ENCODE measurements at places on chromosomes 2 and 18.

GRCh38 chr2:39513641-39514094 is 76.6 kb upstream of the MAP4K3 start:
- no peak for DNase-seq

DNA sequence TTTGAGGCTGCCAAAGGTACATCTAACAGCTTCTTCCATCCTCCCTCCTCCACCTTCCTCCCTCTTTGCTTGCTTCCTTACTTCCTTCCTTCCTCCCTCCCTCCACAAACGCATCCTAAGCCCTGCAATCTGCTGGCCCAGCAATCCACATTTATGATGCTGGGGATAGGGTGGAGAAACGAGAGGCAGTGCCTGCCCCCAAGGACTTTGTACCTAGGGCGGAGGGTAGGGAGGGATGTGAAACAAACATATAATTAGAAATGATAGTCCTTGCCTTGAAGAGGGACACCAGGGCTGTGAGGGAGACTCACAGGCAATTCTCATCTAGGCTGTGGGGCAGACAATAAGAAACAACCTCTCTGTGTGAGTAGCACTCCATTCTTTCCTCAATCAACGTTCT is 188.3 kb downstream of the ANKRD30B start:
- DNase-seq: no peak

DNA sequence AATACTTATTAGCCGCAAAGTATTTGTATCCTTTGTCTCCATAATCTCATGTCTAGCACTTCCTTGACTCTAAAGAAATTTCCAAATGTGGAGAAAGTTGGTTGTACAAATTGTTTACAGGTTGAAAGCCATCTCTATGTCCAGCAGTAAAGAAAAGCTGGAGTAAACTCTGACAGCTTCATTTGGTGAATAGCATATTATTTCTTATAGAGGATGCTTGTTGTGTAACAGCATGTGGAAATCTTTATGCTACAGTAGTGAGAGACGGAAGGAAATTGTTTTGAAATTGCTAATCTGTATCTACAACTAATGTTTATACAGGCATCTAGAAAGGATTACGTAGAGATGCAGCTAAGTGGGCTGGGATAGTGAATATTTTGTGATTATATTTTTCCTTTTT is 78.5 kb downstream of the UGGT1 start:
- DNase-seq: no peak

DNA sequence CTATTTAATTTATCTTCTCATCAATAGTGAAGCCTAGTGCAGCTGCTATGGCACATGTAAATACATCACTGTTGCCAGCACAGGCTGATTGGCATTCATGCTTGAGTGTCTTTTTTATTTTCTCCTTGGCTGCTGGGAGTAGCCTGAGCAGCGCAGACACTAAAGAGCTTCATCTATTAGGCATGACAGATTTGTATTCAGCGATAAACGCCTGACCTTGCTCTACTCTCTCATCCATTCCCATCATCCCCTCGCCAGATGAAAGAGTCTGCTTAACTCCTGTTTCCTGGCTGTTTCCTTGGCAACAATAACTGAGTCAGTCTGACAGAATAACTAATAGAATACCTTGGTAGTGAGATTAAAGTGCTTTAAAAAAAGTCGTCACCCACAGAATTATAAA is 753.6 kb downstream of the DCC start:
- no peak for DNase-seq

DNA sequence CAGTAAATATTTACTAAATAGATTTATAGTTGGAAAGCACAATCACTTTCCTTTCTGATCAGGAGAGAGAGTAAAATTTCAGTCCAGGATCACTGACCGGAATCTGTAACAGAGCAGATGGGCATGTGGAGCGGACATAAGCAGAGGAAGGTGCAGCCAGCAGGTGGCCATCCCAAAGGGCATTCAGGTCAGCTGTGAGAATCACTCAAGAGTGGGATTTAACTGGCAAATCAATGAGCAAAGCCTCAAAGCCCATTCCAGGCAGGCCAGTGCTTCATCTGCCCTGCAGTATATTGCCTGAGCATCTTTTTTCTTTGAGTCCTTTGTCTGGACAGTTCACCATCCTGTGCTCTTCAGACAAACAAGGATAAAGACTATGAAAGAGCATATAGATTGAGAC is 166.4 kb upstream of the SLC14A2 start:
- DNase-seq: no peak

- DNase-seq: no peak
Observed at GRCh38 chr2:1140389-1141003, 189.8 kb downstream of the SNTG2 start.

DNA sequence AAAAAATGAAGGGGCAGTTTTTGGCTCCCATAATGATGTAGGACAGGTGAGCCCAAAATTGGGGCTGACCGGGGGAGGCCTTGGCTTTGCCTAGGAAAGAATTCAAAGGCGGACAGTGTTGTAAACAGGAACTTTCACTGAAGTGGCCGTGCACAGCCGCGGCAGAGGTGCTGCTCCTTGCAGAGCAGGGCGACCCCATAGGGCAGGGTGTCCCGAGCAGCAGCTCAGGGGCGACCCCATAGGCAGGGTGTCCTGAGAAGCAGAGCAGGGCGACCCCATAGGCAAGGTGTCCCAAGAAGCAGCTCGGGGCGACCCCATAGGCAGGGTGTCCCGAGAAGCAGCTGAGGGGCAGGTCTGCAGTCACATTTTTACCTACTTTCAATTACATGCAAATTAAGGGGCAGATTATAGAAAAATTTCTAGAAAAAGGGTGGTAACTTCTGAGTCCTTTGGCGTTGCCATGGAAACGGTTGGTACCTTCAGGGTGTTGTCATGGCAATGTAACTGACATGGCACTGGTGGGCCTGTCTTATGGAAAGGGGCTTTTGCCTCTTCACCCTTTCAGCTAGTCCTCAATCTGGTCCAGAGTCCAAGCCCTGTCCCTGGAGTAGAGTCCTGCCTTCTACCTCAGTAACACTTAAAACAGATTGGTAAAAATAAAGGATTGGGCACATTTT is 134.5 kb downstream of the FBXO15 start:
- DNase-seq: no peak

DNA sequence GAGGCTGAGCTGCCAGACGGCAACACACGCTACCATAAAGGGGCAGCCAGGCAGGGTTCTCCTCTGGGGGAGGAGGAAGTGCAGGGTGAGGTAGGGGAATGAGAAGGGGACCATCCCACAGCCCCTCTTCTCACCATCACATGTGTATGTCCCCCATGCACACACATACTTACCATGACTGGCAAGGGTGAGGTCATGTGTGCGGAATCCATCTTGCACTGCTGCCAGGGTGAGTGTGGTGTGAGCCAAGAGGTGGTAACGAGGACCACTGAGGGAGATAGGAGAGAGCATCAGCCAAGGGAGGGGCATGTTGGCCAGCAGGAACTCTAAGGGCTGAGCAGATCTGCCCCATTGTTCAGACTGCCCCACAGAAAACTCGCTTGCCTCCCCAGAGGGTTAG is 7.1 kb downstream of the WDR54 start:
- no peak for DNase-seq

GRCh38 chr2:231332872-231333500 is 62.5 kb upstream of the B3GNT7 start:
- DNase-seq: no peak

DNA sequence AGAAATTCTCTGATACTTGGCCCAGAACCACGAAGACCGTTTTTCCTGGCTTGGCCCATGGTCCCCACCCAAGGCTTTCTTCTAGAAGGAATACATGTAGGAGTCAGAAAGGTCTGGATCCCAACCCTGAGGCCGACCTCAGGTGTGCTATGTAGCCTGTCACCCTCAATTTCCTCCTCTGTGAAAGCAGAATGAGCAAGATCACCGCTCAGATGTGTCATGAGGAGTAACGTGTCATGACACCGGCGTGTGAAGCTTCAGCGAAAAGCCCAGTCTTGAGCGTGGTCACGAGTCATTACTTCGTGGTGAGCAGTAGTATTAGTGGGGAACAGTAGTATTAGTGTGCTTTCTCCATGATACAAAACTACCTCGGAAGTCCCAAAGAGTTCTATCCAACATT is 103.4 kb downstream of the ALPK2 start:
- no peak for DNase-seq

DNA sequence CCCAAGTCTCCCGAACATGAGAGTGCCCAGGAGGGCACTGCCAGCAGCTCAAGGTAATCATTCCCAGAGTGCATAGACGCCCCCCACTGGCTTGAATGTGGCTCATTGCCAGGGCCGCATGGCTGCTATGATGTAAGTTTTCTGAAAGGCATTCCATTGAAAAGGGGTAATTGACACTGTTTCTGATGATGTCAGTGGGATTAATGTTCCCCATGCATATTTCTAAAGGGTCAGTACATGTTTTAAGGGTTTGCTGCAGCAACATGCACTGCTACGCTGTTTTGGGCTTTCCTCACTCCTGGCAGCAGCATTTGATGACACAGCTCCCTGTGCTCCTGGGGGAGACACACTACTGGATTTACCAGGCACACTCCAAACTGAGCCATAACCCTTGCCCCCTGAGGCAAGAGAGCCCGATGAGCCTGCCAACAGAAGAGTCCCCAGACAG is 36.7 kb downstream of the KIAA2012 start:
- DNase-seq: no peak

DNA sequence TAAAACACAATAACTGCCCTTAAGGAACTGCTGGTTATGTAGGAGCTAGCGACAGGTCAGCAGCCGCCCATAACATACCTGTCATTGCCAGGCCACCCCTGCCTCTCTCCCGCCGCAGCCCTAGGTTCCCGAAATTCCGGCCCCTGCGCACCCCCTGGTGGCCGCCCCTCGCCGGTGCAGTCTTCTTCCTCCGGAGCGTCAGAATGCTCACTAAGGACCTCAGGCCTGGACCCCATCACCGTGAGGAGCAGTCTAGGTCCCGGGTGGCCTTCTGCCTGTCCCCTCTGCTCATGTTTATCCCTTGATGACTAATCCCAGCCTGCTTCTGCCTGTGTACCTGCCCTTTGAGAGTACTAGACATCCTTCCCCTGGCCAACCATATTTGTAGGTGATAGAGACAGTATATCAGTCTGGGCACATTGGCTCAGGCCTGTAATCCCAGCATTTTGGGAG is 115.7 kb upstream of the SLC1A4 start:
- DNase-seq: peak; percentile 67

- DNase-seq: no peak
Observed at GRCh38 chr2:203605302-203605701, 70.2 kb upstream of the RAPH1 start.

GRCh38 chr2:190532581-190532980 is 1.9 kb downstream of the NEMP2 start:
- no peak for DNase-seq

GRCh38 chr2:31204783-31205182 is 12.5 kb downstream of the CAPN14 start:
- no peak for DNase-seq

- no peak for DNase-seq
Observed at GRCh38 chr18:45423659-45424058, 191.6 kb upstream of the SLC14A2 start.

GRCh38 chr2:230429513-230429912 is 13.5 kb downstream of the SP100 start:
- no peak for DNase-seq

DNA sequence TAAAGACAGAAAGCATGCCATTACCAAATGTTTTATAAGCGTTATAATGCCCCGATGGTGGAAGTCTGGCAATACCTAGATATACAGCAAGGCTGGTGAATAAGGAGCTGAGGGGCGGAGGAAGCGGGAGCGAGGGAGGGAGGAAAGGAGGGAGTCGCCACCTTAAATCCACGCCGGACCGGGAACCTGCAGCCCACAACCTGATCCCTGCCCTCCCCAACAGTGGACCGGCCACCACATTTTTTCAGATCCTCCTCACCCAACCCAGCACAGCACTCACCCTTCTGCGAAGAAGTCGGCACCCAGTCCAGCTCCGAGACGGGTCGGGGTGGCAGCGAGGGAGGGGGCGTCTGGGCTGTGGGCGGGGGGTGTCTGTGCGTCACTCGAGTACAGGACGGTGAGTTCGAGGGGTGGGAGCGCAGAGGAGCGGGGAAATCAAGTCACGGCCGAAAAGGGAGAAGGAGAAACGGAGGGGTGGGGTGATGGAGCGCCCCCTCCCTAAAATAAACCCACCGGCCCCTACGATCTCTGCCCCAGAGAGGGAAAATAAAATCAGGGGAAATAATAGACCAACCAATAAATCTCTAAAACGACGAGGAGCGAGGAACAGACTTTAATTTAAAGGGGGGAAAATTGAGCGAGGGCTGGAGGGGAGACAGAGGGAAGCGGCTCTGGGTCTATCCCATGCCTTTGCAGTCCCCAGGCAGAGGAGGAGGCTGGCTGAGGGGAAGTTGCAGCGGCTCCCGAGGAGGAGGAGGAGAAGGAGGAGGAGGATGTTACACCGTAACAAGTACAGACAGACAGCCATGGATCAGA is 96.5 kb upstream of the SERTAD2 start:
- no peak for DNase-seq

- no peak for DNase-seq
Observed at GRCh38 chr2:17792515-17792914, 23.7 kb upstream of the MSGN1 start.

- DNase-seq: no peak
Observed at GRCh38 chr2:233501198-233502076, 65.1 kb downstream of the USP40 start.

GRCh38 chr2:166230024-166230723 is 102.4 kb upstream of the SCN1A start:
- DNase-seq: no peak

DNA sequence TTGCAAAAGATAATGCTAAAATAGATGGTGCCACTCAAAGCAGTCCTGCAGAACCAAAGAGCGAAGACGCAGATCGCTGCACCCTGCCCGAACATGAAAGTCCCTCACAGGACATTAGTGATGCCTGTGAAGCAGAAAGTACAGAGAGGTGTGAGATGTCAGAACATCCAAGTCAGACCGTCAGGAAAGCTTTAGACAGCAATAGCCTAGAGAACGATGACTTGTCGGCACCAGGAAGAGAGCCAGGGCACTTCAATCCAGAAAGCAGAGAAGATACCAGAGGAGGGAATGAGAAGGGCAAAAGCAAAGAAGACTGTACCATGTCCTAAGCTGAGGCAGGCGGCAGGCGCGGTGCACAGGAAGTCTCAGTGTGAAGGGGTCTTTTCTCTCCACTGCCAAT is 34.8 kb upstream of the RBM44 start:
- no peak for DNase-seq

- DNase-seq: no peak
Observed at GRCh38 chr2:72989770-72990556, 72.6 kb downstream of the EMX1 start.

- no peak for DNase-seq
Observed at GRCh38 chr18:48535956-48536355, 2.9 kb upstream of the CTIF start.

GRCh38 chr2:25341011-25341727 is 556 bp downstream of the DNMT3A start:
- no peak for DNase-seq

GRCh38 chr2:30655660-30656059 is 151.6 kb downstream of the CAPN13 start:
- no peak for DNase-seq

GRCh38 chr2:108555572-108555971 is 21.3 kb downstream of the LIMS1 start:
- no peak for DNase-seq

Data from stimulated activated CD8-positive, alpha-beta memory T cell treated with anti-CD3 and anti-CD28 coated beads, Interleukin-4, amount 100 ng/mL, for 1 hour (primary cell).